Fibroblast of lung (primary cell): ENCODE measurements at places on chromosomes 2 and 18.

DNA sequence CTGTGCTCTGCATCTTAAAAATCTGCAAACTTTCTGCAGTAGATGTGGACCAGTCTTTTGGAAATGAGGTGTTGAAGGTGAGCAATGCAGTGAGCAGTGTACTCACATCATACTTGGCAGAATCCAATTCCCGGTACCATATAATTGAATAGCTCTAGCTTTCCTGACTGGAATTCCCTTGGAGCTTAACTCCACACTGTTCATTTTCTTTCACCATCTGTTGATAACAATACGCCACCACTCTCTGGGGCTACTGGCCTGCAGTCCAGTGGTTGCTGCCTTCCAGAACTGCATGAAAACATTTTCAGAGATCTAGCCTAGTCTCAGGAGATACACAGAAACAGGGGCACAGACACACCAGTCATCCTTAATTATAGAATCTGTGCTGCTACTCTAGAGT lies 820.0 kb upstream of the NXPH2 start:
- no peak for DNase-seq

DNA sequence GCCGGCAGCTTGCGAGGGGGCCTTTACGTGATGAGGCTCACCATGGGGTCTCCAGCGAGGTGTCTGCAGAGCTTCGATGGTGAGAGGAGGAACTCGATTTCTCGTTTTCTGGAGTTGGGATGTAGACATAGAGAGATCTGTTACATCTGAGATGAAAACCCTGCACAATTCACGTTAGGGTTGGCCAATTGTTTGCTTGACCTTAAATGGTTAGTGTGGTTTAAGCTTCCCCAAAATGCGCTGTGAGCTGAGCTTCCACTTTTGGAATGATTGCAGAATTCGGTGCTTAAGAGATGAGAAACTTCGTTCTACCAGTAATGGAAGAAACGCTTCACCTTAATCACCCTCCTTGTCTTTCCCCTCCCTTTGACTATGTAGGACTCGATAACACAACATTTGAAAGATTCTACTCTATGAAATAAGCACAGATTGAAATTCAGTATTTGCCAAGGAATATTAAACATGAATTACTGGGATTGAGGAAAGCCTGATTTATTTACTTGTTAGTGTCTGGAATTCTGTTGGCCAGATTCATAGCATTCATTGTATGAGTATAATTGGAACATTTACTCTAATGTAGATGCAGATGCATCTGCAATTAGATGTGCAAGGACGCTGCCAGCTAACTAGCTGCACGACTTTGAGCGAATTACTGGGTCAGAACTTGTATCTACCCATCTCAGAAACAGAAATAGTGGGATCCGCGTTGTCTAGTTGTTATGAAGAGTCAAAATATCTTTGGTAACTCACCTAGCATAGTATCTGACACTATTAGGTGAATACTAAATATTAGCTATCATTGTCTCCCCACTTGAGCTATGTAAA lies 1.6 kb upstream of the KLF7 start:
- peak; percentile 83 for DNase-seq

DNA sequence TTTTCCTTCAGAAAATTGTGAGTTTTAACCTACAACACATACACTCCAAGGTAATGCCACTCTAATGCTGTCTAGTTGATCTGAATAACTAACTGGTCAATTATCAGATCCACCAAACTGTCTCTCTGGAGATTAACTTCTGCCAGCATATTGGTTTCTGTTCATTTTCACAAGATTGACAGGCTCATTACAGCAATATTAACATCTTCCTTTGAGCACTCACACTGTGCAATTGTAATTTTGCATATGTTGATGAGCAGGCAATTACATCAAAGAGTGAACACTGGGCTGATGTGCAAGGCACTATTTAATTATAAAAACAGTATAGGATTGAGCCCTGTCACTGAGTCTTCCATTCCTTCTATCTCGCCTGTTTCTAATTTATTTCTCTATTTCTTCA lies 197.3 kb downstream of the SLC8A1 start:
- DNase-seq: no peak

DNA sequence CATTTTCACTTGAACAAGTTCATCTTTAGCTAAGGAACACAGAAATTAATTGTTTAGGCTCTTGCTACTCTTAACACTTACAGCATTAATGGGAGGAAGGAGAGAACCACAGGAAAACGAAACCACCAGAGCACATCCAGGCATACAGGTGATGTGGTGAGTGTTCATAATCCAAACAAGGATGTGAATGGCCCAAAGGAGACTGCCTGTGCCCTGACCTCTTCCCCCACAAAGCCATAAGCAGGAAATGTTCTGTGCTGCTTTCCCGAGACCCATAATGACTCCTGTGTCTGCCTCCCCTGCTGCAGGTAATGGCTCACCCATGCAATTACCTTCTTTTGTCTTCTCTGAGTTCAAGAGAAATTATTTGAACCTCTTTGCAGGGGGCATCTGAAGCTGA lies 295.9 kb upstream of the LINC00305 start:
- no peak for DNase-seq
